ENCODE measurements at places on chromosomes 6 and 20.

- peak; percentile 82 for DNase-seq
Measured at GRCh38 chr6:313087-313486, 20.8 kb downstream of the DUSP22 start.

- DNase-seq, result peak; percentile 8
Measured at GRCh38 chr6:684831-685636, 7.9 kb downstream of the EXOC2 start.

GRCh38 chr6:75748743-75749538 lies at the start of gene MYO6:
MYO6 (plus strand) TSS chr6:75749239; CDS start chr6:75817548, 68,309 bp downstream.
- peak; percentile 67 for DNase-seq

GRCh38 chr6:6645261-6645917 lies 56.9 kb downstream of the LY86 start:
- peak; percentile 48 for DNase-seq

DNA sequence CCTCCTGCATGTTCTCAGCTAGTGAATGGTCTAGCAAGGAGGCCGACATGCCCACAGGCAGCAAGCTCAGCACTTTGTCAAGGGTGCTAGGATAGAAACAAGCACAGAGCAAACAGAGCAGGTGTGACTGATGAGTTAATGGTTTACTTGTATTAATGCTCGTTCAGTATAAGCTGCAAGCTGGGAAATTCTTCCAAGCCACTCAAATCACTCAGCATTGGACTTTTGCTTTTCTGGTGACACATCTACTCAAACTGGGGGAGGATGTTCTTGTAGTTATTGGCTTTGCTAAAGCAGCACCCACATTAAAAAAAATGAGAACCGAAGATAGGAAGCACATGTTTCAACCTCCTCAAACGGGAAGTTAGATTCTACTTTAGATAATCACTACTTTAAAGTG lies 43.1 kb upstream of the NEDD9 start:
- DNase-seq, result peak; percentile 90

DNA sequence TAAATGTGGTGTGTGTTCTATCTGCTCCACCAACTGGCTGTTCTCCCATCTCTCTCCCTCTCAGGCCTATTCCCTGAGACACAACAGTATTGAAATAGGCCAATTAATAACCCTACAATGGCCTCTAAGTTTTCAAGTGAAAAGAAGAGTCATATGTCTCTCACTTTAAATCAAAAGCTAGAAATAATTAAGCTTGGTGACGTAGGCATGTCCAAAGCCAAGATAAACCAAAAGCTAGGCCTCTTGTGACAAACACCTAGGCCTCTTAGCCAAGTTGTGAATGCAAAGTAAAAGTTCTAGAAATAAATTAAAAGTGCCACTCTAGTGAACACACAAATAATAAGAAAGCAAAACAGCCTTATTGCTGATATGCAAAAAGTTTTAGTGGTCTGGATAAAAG lies 29.9 kb downstream of the MTCL3 start:
- no peak for DNase-seq

DNA sequence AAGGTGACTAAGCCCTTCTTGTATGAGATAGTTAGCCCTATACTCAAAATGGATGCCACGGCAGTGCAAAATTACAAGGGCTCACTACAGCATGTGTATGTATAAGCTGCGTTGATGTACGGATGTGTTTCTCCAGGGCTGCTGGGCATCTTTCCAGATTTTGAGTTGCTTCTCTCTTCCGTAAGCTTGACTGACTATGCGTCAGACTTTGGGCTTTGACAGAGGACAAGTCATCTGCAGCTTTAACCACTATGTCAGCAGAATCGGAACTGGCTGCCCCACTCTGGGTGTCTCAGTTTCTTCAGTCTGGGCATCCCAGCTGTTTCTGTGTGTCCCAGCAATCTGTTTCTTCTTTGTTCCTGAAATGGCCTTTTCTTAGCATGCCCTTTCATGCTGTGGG lies 241.6 kb downstream of the BTBD3 start:
- DNase-seq, result no peak

GRCh38 chr6:148183776-148184175 lies 158.9 kb upstream of the SASH1 start:
- DNase-seq, result no peak

- no peak for DNase-seq
Measured at GRCh38 chr20:41213150-41213820, 75.9 kb downstream of the PLCG1 start.

GRCh38 chr20:44166477-44166876 lies 20.5 kb downstream of the JPH2 start:
- DNase-seq, result no peak

- DNase-seq, result no peak
Measured at GRCh38 chr6:3244003-3244831, 14.5 kb upstream of the PSMG4 start.

DNA sequence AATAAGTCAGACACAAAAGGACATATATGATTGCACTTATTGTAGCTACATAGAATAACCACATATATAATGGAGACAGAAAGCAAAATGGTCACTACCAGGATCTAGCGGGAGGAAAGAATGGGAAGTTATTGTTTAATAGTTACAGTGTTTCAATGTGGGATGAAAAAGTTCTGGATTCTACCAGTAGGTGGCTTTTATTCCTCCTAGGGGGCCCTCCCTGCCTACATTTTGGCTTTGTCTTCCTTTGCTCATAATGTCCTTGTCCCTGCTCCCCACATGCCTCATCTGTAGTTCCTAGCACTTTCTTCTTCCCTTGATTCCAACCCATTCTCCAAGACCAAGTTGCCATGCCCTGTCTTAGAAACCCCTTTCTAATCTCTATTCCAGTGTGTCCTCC lies 16.3 kb downstream of the ZNF133 start:
- no peak for DNase-seq

- DNase-seq, result no peak
Measured at GRCh38 chr6:160060920-160061447, 60.6 kb upstream of the SLC22A1 start.

GRCh38 chr20:62355878-62356588 lies 11.1 kb downstream of the LAMA5 start:
- no peak for DNase-seq

DNA sequence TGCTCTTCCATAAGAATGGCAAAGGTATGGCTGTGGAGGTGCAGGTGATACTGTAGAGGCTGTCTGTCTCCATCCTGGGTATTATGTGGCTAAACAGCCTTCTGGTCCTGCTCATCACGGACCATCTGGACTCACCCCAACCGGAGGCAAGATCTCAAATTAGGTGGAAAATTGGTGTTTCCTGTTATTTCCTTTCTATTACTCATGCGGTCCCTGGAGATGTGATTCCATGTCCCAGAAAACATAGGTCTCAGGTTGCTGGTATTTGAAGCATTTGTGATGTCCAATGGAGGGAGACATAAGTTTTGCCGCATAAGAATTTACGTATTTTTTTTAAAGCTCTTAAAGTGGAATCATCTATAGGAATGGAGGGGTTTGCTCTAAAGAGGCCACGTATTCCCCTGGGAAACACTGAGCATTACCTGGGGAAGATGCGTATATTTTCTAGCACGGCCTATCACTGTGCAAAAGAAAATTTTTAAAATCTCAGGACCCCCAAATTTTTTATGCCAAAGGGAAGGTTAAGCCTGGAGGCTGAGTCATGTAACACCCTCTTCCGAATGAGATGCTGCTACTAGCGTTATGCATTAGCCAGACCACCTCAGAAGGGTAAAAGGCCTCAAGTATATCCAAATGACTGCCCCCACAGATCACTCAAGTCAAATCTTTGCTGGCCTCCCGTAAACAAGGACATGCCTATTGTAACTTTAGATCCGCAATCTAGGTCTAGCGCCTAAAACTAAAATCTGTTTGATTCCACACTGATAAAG lies 22.4 kb upstream of the PBOV1 start:
- no peak for DNase-seq

DNA sequence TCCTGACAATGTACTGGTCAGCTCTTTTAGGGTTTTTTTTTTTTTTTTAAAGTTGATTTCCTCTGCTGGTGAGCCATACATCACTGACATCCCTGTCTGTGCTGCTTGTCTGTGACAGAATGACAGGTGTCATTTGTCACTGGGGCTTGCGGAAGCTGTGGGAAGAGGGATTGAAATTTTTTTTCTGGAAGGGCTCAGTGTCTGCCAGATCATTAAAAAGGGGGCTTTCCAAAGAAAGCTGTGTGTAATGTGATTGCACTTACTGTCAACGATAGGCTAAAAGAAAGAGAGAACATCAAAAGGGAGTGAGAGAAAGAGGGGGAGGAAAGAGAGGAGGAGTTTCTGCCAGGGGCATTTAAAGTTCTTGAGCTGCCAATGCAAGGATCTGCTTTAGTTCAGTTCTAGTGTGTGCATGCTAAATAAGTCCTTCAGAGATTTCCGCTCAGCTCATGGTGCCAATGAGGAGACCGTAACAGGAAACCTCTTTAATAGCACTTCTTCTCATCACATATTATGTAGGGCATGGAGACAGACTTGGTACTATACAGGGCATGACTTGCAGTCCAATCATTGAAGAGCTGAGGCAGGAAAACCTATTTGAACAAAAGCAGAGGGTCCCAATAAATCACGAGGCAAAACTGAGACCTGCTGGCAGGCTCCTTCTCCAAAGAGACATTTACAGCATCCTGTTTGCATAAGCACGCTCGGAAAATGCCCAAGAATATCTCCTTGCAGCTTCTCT lies 177.2 kb downstream of the TSHZ2 start:
- no peak for DNase-seq

- DNase-seq, result no peak
Measured at GRCh38 chr6:21529431-21529830, 64.1 kb upstream of the SOX4 start.

- no peak for DNase-seq
Measured at GRCh38 chr20:33024243-33024560, 7.2 kb upstream of the BPIFB6 start.

GRCh38 chr6:44556046-44556445 lies 168.5 kb downstream of the CDC5L start:
- peak; percentile 71 for DNase-seq
